Psoas muscle (tissue), 8 donors: ENCODE measurements at places on chromosomes 1 and 21. TPM values are rescaled to one million over a fixed set of nuclear protein-coding genes. Genes with fewer than 3 reads are reported as not detected.

DNA sequence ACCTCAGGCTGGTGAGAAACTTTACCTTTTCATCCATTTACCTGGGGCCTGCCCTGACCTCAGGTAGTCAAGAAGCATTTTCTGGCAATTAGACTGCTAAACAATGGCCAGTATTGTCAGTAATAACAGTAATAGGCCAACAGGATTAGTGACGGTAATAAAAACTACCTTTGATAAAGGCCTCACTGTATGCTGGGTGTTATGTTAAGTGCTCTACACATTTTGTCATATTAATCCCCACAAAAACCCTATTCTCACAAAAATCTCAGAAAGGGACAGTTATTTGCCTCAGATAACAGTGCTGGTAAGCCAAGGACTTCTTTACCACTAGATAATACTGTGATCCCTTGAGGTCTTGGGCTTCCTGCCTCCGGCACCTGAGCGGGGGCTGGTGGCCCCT lies 191.4 kb downstream of the FOXD2 start:
- no peaks in the 10 kb centered on the region for H3K27me3 ChIP-seq
- no peak overlapping the region for H3K27ac ChIP-seq
- no peaks in the 10 kb centered on the region for H3K4me1 ChIP-seq
- H3K36me3 ChIP-seq: no peaks in the 10 kb centered on the region
- no peak for DNase-seq

Gene CHAF1B
- total RNA-seq: 10.5 TPM

GRCh38 chr1:217929213-217929885 lies 298.2 kb downstream of the SPATA17 start:
- peaks cover 2% of the 10 kb centered on the region for H3K27me3 ChIP-seq
- DNase-seq: no peak
- H3K27ac ChIP-seq: no peak overlapping the region
- H3K4me3 ChIP-seq: no peak overlapping the region
- H3K4me1 ChIP-seq: no peaks in the 10 kb centered on the region

Gene C1orf146
- total RNA-seq: not detected

- H3K36me3 ChIP-seq: no peaks in the 10 kb centered on the region
- no peak for DNase-seq
- no peak overlapping the region for H3K4me3 ChIP-seq
- no peak overlapping the region for H3K27ac ChIP-seq
These were observed 76.4 kb upstream of the DNAH14 start for GRCh38 chr1:224852901-224853568.

- peak overlapping the region; percentile 93 for H3K4me3 ChIP-seq
- peaks cover 35% of the 10 kb centered on the region for H3K4me1 ChIP-seq
- H3K36me3 ChIP-seq: peaks cover under 1% of the 10 kb centered on the region
- peak overlapping the region; percentile 98 for H3K27ac ChIP-seq
- DNase-seq: peak; percentile 82
- no peaks in the 10 kb centered on the region for H3K27me3 ChIP-seq
These were observed 382 bp downstream of the GPBP1L1 start for GRCh38 chr1:45686015-45686287.

GRCh38 chr1:98468111-98468717 lies 193.3 kb upstream of the SNX7 start:
- DNase-seq: no peak
- no peak overlapping the region for H3K27ac ChIP-seq
- no peak overlapping the region for H3K4me3 ChIP-seq
- no peaks in the 10 kb centered on the region for H3K4me1 ChIP-seq

- H3K4me1 ChIP-seq: no peaks in the 10 kb centered on the region
- H3K27me3 ChIP-seq: no peaks in the 10 kb centered on the region
- no peak overlapping the region for H3K4me3 ChIP-seq
- no peak overlapping the region for H3K27ac ChIP-seq
These were observed 45.2 kb downstream of the SLC37A1 start for GRCh38 chr21:42558846-42559245.

- no peak overlapping the region for H3K27ac ChIP-seq
- H3K4me1 ChIP-seq: peaks cover 5% of the 10 kb centered on the region
These were observed 79.0 kb upstream of the JUN start for GRCh38 chr1:58862728-58863385.

Gene RORC
- 98.0 TPM for total RNA-seq

- H3K27me3 ChIP-seq: no peaks in the 10 kb centered on the region
- H3K4me3 ChIP-seq: no peak overlapping the region
- no peaks in the 10 kb centered on the region for H3K4me1 ChIP-seq
- H3K36me3 ChIP-seq: peaks cover 43% of the 10 kb centered on the region
- no peak overlapping the region for H3K27ac ChIP-seq
- no peak for DNase-seq
These were observed 28.3 kb downstream of the TTC3 start for GRCh38 chr21:37101384-37101783.
